Liver (tissue), 10 donors: ENCODE measurements at places on chromosomes 6 and 20.

DNA sequence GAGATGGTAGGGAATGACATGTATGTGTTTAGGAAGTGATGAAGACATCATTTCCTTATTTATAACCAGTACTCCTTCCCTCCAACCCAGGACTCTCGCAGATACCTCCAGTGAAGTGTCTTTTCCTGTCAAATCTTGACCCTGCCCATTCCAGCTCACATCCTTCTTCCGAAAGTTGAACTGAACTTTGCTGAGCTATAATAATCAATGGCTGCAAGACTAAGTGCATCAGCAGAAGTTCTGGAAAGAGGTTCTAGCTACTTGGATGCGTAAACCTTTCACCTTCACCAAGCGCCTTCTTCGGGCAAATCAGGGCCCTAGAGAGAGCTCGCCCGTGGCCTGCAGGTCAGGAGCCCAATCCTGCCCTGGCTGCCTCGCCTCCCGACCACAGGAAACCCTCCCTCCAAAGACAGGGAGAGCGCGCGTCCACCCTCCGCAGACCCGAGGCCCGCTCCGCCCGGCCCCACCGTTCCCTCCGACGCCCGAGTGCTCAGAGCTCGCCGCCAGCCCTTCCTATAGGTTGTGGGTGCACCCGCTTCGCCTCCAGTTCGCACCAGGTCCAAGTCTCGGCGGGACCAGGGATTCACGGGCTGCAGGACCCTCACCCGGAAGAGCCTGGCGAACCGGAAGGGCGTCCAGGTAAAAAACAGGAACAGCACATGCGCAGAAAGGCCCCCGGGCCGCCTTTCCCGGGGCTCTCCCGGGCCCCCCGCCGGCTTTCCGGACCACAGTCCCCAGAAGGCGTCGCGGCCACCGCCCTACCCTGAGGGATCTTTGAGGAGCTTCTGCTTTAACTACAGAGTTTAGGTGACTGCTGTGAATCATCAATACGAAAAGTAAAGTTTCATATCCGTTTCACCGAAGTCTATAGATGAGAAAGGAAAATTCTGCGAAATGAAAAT lies at the start of gene ZNF334:
TSS of gene ZNF334 (minus strand) at position 617 of the 902 bp plus-strand sequence. CDS start 1,457 bp downstream, outside the sequence.
- DNase-seq, result peak; percentile 71

DNA sequence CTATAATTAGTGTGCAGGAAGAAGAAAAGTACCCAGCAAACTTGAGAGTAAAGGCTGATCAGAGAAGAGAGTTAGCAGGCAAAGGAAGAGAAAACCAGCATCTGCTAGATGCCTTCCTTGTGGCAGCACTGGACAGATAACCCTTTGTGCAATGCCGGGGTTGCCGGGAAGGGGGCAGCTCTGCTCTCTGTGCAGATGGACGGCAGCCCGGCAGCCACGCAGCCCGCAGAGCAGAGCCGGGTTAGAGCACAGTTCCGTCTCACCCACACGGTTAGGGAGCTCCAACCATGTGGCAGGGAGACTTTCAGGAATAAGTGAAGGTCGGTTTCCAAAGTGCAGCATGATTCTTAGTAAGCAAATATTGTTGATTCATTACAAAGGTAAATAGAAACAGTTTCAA lies 80.0 kb upstream of the RPS6KA2 start:
- peak; percentile 66 for DNase-seq

GRCh38 chr6:57130661-57131177 lies 40.7 kb downstream of the ZNF451 start:
- DNase-seq, result no peak

- no peak for DNase-seq
Observed at GRCh38 chr20:62772103-62772611, 24.1 kb upstream of the MRGBP start.

- no peak for DNase-seq
Observed at GRCh38 chr6:106617302-106617701, 12.0 kb downstream of the RTN4IP1 start.

GRCh38 chr6:113019176-113019575 lies 672.0 kb downstream of the RFPL4B start:
- no peak for DNase-seq
